Hepatocyte (in vitro differentiated cells): ENCODE measurements at places on chromosomes 7 and 10. TPM values are rescaled to one million over a fixed set of nuclear protein-coding genes. Genes with fewer than 3 reads are reported as not detected.

AKR1C8 gene
- 0.19 TPM in 1 of 2 replicates, not detected in the other for polyA plus RNA-seq

GTF2IRD1 gene
- polyA plus RNA-seq, result 39.6 and 46.7 TPM in 2 replicates

DNA sequence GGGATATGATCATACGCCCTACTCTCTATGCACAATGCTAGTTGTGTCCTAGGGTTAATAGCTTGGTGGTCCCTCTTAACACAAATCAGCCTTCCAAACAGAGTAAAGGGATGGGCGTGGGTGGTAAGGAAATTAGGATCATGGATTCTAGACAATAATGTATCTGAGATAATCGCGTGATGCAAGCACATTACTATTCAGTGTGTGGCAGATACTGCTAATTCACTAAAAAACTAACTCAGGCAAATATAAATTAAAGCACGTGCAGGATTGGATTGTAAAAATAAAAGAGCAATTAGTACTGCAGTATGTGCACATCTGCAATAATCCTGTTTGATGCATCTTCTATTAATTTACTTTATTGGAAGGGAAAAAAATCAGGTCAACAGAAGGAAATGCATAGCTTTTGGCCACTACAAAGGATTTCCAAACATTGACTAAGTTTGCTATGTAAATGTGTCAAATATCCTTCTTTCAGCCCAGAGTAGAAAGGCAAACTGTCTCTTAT, 22.0 kb downstream of the TWIST1 start:
- no peak for DNase-seq

CALU gene
- polyA plus RNA-seq, result 283 and 291 TPM in 2 replicates

GRCh38 chr7:142478479-142479220, 220.8 kb upstream of the PRSS58 start:
- peak; percentile 55 for DNase-seq

DNA sequence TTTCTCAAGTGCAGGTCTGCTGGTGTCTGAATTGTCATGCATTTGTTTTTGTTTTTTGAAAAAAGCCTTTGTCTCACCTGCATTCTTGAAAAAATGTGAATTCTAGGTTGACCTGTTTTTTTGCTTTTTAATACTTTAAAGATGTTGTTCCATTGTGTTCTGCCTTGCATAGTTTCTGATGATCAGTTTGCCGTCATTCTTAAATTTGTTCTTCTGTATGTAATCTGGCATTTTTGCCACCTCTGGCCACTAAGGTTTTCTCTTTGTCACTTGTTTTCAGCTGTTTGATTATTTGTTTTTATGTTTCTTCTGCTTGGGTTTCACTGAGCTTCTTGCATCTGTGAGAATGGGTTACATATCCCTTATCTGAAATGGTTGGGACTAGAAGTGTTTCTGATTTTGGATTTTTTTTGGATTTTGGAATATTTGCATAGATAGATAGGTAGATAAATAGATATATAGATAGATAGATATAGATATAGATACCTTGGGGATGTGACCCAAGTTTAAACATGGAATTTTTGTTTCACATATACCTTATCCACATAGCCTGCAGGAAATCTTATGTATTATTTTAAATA, 16.5 kb downstream of the MGMT start:
- no peak for DNase-seq

PRLHR gene
- not detected in 2 replicates for polyA plus RNA-seq

IGFBP3 gene
- polyA plus RNA-seq, result 268 and 355 TPM in 2 replicates

DNA sequence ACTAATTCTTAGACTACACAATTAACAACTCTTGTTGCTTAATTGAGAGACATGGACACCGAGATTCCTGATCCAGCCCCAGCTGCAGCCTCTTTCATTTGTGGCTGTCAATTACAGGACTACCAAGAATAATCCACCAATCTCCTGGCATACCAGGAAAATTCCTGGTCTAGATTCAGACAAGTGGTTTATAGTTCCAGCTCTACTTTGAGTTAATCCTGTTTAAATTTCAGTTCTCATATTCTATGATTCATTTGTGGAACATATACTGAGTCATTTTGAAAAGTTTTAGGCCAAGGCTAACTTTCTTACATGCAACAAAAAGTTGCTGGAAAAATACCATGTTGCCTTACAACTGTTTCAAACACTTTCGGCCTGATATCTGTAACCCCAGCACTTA, 253.5 kb downstream of the MAGI2 start:
- DNase-seq, result no peak

DNA sequence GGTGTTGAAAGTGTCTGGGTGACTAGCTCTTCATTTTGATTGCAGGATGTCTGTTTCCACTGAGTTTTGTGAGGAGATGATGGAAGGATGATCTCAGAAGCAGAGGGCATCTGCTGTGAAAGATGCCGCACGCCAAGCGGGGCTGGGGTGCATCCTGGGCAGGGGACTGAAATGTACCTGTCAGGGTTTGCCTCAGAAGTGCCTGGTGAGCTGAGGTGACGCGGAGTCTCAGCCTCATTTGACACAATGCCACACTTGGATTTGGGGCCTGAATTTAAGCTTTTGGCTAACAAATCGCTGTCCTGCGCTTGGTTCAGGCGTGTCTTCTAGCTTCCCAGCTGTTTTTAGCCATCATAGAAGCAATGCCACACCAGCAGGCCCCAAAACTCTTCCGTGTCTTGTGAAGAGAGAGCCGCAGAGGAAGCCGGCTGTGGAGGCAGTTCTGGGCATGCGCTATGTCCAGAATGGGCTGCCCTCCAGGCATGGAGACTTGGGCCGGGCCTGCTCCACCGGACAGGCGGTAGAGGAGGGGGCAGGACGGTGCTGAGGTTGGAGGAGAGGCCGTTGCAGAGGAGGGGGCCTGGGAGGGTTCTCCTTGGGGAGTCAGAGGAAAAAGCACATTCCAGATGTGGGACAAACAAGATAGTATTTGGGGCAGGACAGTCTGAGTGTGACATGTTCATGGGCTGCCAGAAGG, 31.2 kb downstream of the WDR86 start:
- no peak for DNase-seq

SP4 gene
- 1.4 and 2.6 TPM in 2 replicates for polyA plus RNA-seq

STK32C gene
- 9.6 and 12.2 TPM in 2 replicates for polyA plus RNA-seq

DNA sequence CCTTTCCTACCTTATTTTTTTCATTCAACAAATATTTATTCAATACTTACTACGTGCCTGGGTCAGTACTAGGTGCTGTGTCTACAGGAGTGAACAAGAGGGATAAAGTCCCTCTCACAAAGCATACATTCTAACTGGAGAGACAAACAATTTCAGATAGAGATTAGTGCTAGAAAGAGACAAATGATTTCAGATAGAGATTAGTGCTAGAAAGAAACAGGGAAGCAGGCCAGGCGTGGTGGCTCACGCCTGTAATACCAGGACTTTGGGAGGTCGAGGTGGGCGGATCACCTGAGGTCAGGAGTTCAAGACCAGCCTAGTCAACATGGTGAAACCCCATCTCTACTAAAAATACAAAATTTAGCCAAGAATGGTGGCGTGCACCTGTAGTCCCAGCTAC, 34.6 kb downstream of the RBM28 start:
- no peak for DNase-seq

GRCh38 chr10:51663086-51663485, 36.3 kb downstream of the CSTF2T start:
- no peak for DNase-seq

SLC13A1 gene
- not detected in 2 replicates for polyA plus RNA-seq

- DNase-seq, result no peak
Measured at GRCh38 chr7:135169964-135170273, 588 bp downstream of the CYREN start.

ZNF273 gene
- polyA plus RNA-seq, result 3.2 and 4.1 TPM in 2 replicates

GRCh38 chr7:139321071-139321745, 19.9 kb upstream of the FMC1 start:
- peak; percentile 43 for DNase-seq

GRCh38 chr7:34249192-34249591, 343.9 kb downstream of the BMPER start:
- no peak for DNase-seq

DNA sequence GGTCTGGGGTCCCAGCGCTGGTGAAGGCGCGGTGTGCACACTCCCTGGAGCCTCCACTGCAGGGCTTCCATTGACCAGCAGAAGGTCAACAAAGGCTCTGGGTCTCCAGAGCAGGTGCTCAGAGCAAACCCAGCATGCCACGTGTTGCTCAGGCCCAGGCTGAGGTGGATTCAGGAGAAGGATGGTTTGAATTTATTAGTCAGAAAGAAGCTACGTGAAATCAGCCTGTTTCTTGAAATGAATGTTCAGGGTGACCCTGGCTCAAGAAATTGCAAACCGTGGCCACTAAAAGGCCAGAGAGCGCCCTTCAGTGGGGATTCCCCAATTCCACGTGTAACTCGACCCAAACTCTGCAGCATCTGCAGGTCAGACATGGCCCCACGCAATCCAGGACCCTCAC, 82.7 kb upstream of the PFKP start:
- no peak for DNase-seq

- DNase-seq, result no peak
Measured at GRCh38 chr10:73953665-73954064, 42.7 kb downstream of the PLAU start.
